ENCODE measurements at places on chromosomes 5 and 9.

DNA sequence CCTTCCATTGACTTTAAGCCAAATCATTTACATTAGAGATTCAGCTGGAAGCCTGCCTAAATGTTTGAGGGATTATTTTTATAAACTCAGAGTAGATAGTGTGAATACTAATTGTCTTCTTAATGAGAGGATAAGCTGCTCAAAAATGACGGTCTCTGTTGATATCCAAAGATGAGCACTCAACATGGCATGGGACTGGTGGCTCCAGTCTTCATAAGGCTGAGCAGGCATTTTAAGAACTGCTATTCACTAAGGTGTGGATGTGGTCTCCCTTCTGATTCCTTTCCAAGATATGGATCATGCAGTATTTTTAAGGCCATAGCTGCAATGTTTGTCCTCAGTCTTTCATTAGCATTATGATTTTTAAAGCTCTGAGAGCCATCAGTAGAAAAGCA lies 377.5 kb upstream of the RIOK2 start:
- no peak for DNase-seq

DNA sequence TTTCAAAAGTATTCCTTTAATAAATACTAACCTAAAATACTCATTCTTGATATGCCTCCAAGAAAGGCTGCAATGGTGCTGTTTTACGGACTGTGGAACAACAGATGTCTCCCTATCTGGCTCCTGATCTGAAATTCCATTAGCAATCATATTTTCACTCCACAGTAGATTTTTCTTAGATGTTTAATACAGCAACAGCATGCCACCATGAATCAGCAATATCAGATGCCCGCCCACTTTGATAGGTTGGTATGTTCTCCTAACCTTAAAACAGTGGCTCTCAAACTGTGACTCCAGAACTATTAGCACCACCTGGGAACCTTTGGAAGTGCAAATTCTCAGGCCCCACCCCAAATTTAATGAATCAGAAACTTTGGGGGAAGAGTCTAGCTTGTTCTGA lies 110.2 kb downstream of the MLLT3 start:
- peak; percentile 68 for DNase-seq

GRCh38 chr9:86766912-86767311 lies 180.4 kb downstream of the GAS1 start:
- peak; percentile 85 for DNase-seq

- no peak for DNase-seq
Observed at GRCh38 chr5:111447822-111448221, 64.5 kb downstream of the STARD4 start.

DNA sequence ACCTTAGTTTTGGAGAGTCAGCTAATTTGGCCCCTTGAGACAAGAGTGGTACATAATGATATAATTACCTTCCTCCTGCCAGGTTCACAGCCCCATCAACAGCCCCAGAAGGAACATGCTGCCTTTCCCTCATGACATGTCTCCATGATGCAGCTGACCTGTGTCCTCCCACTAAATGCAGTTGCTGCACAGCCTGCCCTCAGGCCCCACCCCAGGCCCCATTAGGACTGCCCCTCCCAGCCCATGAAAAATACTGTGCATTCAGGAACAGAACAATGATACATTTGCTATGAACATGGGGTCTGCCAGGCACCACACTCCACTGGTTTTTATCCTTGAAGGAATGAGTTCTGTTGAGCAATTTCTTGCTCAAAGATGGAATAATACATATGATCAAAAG lies 176.4 kb downstream of the C5orf15 start:
- no peak for DNase-seq

DNA sequence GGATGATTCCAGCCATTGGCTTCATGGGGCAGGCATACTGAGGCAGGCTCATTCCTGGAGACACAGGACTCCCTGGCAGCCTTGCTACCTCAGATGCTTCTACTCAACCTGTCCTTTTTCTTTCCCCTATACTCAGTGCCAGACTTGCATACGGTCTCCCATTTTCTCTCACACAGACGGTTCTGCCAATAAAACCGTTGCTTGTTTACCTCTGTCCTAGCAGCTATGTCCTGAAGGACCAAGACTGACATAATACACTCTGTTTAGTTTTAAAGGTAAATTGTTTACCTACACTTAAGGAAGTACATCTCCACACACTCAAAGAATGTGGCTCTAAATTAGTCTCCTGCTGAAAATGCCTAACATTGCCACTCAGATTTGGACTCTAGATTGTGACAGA lies 151.0 kb upstream of the RFX3 start:
- DNase-seq = no peak

DNA sequence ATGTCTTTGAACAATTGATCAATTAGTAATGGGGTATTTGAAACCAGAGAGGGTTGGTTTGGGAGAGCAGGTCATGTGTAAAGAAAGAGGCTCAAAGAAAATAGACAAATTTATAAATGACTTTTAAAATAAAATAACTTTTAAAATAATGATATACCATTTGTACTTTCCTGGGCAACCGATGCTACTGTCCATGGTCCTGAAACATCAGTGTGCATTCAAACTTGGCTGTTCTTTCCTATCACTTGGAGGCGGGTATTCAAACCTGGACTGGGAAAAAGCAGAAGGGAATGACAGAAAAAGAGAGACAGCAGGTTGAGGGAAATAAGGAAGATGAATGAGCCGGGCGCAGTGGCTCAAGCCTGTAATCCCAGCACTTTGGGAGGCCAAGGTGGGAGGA lies 1446.4 kb upstream of the WWC1 start:
- peak; percentile 1 for DNase-seq

GRCh38 chr9:71755230-71755629 lies 13.1 kb downstream of the CEMIP2 start:
- no peak for DNase-seq

GRCh38 chr5:91727463-91727862 lies 344.3 kb upstream of the ARRDC3 start:
- DNase-seq = no peak

DNA sequence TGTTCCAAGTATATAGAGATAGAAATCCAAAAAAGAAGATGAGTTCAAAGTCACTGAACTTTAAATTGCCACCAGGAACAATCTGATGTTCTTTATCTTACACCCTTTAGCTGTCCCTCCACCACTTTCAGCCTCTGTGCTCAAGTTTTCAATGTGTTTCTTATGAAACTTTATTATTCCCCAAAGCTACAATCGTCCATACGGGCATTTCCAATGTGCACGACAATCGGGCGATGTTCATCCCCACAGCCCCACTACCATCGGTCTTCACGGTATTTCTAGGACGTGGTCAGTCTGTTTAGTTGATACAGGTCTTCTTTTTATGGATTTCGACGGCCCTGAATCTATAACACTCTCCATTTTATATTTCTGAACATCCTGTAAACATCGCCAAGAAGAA lies 238.7 kb upstream of the DAP start:
- DNase-seq = no peak

DNA sequence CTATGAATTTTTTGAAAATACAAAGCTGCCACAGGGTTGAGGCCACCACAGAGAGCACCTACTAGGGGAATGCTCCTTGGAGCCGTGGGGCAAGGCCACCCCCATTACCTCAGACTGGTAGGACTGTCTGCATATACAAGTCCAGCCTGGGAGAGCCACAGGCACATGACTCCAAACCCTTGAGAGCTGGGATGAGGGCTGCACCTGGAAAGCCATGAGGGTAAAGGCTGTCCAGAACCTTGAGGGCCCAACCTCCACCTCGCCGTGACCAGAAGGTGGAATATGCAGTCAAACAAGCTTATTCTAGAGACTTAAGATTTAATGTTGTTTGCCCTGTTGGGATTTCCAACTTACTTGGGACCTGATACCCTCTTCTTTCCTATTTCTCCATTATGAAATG lies 69.5 kb upstream of the TSLP start:
- no peak for DNase-seq

DNA sequence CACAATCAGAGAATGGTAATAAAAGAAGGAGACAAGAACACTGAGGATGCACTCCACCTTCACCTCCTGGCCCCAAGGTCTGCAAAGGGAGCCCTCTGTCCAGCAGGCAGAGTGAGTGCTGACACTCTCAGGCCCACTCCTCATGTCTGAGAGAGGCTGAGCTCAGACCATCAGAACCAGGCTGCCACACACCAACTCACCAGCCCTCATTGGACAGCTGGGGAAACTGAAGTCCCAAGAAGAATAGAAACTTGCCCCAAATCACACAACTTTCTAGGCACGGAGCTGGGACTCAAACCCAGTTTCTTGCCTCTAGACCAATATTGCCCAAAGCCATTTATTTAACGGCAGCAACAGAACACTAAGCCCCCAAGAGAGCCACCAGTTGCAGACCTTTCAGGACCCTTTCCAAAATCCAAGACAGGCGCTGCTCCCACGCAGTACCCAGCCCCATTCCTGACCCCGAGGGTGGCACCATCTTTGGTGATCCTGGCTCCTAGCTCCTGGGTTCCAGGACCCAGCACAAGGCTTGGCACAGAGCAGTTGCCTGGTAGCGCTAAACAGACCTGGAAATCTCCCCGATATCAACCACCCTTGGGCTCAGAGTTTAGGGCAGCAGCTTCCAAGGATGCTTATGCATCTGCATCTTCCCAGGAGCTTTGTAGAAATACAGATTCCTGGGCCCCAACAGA lies 192.4 kb downstream of the GABBR2 start:
- DNase-seq = no peak

- no peak for DNase-seq
Observed at GRCh38 chr9:131635892-131636291, 90.6 kb downstream of the PRRT1B start.

- no peak for DNase-seq
Observed at GRCh38 chr9:134736791-134737497, 95.3 kb downstream of the COL5A1 start.

GRCh38 chr9:131887680-131888079 lies 147.8 kb upstream of the RAPGEF1 start:
- no peak for DNase-seq

- DNase-seq = no peak
Observed at GRCh38 chr9:76032038-76032796, 141.7 kb downstream of the PCSK5 start.

GRCh38 chr9:112378328-112379176 lies 1.4 kb upstream of the HSDL2 start:
- no peak for DNase-seq

GRCh38 chr5:64759960-64760660 lies 8.4 kb downstream of the SREK1IP1 start:
- DNase-seq = no peak

DNA sequence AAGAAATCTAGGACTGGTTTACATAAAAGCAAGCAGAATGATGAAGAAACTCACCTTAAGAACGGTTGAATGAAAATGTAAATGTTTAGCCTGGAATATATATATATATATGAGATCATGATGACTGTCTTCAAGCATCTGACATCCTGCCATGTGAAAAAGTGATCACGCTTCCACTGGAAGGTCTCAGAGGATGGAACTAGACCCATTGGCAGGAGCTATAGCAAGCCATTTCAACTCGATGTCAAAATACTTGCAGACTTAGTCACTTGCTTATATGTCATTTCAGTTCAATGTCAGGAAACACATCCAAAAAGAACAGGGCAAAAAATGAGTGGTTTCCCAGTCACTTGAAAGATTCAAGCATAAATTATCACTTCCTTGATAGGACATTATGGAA lies 22.2 kb upstream of the TMEM161B start:
- peak; percentile 9 for DNase-seq

- DNase-seq = no peak
Observed at GRCh38 chr9:132752877-132753592, 82.8 kb downstream of the GTF3C4 start.

GRCh38 chr5:134451936-134452505 lies 40.3 kb upstream of the CDKN2AIPNL start:
- DNase-seq = peak; percentile 84

DNA sequence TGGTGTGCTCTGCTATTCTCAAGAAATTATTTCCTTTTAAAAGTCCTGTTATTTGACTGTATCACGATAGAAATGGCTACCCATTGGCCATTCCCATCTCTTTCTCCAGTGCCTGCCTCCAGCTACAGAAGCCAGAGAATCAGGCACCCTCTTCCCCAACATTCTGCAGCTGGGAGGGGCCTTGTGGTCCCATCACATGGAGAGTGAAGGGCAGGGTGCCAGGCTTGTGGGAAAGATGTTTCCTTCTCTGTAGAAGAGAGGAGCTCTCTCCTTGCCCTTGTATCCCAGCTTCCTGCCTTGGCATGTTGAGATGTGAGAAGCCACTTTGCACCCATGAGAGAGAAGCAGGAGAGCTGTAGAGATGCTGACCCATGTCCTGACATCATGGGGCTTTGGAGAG lies 465.0 kb downstream of the MTRR start:
- DNase-seq = peak; percentile 46

- no peak for DNase-seq
Observed at GRCh38 chr9:101167490-101168134, 139.1 kb downstream of the PLPPR1 start.

GRCh38 chr5:92019376-92019990 lies 636.4 kb upstream of the ARRDC3 start:
- peak; percentile 19 for DNase-seq

DNA sequence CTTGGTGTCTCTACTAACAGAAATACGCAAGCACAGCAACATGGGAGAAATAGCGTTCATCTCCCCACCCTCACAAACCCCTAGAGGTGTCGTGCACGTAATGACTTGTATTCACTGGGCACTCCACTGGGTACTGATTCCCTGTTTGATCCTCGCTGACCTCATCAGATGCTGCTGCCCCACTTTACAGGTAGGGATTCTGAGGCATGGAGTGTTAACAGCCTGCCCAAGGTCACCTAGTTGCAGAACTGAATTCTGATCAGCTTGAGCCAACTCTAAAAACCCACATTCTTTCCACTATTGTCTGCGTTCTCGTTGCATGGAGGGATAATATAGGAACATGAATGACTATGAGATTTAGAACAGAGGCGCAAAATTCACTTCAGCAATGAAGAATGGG lies 96.3 kb downstream of the TRIO start:
- DNase-seq = no peak

GRCh38 chr5:136011414-136012001 lies 17.3 kb upstream of the TGFBI start:
- DNase-seq = peak; percentile 83

GRCh38 chr9:2339416-2339815 lies 282.2 kb upstream of the VLDLR start:
- DNase-seq = no peak

DNA sequence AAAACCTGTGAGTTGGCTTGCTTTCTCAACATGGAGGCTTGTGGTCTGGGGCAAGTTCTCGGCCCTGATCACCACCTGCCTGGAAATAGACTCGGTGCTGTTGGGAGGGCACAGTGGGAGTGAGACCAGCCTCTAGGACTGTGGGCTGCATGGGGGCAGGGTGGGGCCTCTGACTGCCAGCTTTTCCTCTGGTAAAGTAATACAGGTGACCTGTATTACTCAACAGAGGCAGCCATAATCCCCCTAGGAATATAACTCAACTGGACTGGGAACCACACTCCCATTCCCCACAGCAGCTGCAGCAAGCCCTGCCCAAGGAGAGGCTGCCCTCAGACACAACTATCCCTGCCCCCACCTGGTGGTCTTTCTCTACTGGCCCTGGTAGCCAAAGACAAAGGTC lies 72.8 kb downstream of the C9orf153 start:
- no peak for DNase-seq

Measured in fibroblast of skin of scalp (primary cell).